ENCODE measurements at places on chromosomes 6 and 20.

DNA sequence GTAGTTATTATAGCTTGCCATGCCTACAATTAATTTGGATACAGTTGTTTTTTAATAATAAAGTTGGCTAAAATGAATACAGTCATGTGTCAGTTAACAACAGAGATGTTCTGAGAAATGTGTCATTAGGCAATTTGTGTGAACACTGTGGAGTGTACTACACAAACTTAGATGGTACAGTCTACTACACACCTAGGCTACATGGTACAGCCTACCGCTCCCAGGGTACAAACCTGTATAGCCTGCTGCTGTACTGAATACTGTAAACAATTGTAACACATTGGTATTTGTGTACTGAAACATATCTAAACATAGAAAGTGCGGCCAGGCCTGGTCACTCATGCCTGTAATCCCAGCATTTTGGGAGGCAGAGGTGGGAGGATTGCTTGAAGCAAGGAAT, 50.2 kb downstream of the MYLIP start:
- DNase-seq, result no peak

- no peak for DNase-seq
Observed at GRCh38 chr6:53148684-53149083, at the start of gene GCM1. Gene GCM1 (minus strand): TSS chr6:53148841. CDS start chr6:53145632, 3,209 bp downstream.

GRCh38 chr6:142803495-142804058, 141.4 kb downstream of the HIVEP2 start:
- no peak for DNase-seq

- DNase-seq, result no peak
Observed at GRCh38 chr6:68559716-68560115, 75.4 kb upstream of the ADGRB3 start.

GRCh38 chr20:57133926-57134650, 132.4 kb downstream of the BMP7 start:
- no peak for DNase-seq
